Bronchial epithelial cell (primary cell): ENCODE measurements at places on chromosomes 1 and 21.

- DNase-seq, result no peak
Observed at GRCh38 chr1:61261595-61261994, 179.2 kb downstream of the NFIA start.

DNA sequence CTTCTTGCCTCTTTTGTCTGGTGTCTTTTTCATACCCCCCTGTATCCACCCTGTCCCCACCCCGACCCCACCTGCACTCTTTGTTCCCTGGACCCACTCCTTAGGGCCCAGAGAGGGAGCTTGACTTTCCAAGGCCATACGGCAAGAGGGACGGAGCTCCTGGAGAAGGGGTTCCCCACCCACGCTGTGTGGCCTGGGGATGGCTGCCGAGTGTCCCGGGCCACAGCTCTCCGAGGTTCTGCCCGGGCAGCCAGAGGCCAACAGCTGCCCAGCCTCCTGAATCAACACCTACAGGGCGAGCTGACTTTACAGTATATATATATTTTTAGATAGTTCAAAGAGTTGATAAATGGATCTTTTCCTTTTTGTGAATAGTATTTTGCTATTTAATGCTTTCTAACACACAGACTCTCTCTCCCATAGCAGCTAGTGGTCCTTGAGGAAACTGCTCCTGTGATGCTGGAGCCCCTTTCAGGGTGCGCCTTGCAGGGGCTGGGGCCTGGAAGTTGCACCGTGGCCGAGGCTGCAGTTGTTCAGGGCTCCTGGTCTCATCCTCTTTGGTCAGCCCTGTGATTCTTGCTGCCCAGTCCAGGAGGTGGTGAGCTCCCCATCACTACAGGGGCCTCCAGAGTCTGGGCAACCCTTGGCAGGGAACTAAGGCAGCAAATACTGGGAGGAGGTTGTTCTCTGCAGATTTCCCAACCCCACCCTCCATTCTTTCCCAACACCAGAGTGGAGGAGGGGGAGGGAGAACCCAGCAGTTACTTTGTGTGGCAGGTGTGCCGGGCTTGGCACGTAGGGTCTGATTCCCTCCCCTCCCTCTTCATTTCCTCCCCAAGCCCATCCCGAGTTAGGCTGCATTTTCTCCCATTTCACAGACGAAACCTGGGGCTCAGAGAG is 321.6 kb downstream of the PTPRU start:
- no peak for DNase-seq

DNA sequence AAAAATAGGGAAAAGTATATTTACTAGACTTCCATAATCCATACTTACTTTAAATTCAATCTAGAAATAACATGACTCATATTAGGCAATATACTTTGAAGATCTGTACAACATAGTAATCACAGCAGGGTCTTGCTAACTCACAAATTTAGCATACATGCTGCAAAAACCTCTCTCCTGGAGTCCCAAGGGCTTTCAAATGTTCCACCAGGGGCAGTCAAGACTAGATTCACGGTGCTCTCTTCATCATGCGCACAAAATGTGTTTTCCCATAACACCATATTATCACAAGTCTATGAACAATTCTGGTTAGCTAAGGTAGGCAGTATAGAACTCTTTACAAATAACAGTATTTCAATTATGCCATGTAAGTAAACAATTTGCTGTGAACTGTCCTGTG is 45.8 kb downstream of the SSX2IP start:
- no peak for DNase-seq

DNA sequence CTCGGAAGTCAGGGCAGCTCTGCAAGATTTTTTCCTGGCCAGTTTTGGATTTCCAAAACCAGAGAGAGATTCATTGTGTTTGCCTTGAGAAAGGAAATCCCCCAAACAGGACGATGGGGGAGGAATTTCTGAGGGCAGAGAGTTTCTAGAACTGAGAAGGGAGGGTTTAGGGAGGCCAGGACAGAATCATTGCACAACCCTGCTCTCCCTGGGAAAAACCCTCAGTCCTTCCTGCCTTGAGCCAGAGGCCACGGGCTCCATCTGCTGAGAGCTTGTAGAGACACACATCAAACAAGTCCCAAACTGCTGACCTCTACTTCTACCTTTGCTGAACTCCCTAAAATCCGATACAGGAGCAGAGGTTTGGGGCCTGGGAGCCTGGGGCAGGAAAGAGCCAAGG is 99.7 kb downstream of the NMNAT2 start:
- DNase-seq, result peak; percentile 87

GRCh38 chr1:205528887-205529825 is 24.7 kb downstream of the CDK18 start:
- DNase-seq, result no peak
